ENCODE measurements at places on chromosomes 2 and 18.

- no peak for DNase-seq
Measured at GRCh38 chr2:207767461-207768167, 2.1 kb downstream of the FZD5 start.

GRCh38 chr18:79933765-79934164 lies 17.7 kb downstream of the SLC66A2 start:
- DNase-seq = no peak

DNA sequence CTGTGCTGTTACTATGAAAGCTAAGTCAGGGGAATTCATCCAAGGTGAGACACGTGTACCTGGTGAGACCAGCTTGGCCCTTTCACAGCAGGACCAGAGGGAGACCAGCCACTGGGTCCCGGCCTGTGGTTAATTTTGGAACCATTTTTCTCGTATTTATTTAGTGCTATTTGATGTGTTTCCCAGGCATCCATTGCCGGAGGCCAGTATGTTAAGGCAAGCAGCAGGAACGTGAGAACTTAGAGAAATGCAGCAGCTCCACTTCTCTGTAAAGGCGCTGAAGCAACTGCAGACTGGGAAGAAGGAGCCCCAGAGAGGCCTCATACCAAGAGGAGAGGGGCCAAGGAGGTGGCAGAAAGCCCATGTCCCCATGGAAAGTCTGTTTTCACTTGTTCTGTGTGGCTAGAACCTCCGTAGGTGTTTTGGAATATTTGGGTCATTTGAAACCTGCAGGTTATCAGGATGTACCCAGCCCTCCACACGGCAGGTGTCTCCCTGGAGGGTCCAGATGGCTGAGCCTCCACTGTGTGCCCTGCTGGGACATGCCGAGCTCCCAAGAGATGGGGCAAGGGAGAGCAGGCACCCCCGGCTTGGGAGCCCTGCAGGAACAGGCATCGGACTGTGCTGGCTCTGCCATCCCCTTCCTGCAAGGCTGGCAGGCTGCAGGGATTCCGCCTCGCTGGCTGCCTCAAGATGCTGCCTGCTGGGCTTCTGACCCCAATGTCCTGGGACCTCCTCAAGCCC lies 256.0 kb upstream of the RAB6C start:
- no peak for DNase-seq

- no peak for DNase-seq
Measured at GRCh38 chr2:15809404-15809803, 130.9 kb upstream of the MYCN start.

DNA sequence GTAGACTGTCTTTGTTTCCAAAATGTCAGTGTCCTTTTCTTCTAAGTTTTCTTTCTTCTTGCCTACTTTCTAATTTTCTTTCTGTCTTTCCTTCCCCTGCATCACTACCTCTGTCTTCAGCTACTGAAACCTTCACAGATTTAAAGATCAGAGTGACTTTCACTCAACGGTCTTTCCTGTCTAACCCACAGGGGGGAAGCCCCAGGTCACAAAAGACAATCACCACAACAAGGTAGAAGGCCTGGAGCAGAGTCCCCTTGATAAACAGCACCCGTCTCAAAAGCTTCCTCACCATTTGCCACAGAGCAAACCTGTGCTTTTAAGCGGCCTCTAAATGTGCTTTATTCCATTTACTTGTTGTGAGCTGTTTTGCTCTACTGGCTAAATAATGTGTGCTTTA lies 665.4 kb downstream of the BCL11A start:
- DNase-seq = peak; percentile 26

- DNase-seq = no peak
Measured at GRCh38 chr2:15664273-15665066, 72.8 kb downstream of the DDX1 start.

DNA sequence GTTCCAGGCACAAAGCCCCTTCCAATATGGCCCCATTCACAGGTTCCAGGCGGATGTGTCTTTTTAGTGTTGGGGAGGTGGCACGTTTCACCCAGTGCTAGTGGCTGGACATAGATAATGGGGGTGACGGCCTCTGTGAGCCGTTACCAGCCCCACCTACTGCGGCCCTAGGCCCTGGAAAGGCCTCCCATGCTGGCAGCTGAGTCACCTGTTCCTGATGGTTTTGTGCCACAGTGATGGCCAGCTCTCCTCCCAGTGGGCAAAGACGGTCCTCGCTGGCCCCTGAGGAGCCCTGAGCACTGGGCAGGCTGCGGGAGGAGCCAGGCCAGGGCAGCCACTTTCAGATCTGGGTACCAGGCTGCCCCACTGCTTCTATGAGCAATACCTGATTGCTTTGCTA lies 40.0 kb upstream of the GPC1 start:
- DNase-seq = no peak

DNA sequence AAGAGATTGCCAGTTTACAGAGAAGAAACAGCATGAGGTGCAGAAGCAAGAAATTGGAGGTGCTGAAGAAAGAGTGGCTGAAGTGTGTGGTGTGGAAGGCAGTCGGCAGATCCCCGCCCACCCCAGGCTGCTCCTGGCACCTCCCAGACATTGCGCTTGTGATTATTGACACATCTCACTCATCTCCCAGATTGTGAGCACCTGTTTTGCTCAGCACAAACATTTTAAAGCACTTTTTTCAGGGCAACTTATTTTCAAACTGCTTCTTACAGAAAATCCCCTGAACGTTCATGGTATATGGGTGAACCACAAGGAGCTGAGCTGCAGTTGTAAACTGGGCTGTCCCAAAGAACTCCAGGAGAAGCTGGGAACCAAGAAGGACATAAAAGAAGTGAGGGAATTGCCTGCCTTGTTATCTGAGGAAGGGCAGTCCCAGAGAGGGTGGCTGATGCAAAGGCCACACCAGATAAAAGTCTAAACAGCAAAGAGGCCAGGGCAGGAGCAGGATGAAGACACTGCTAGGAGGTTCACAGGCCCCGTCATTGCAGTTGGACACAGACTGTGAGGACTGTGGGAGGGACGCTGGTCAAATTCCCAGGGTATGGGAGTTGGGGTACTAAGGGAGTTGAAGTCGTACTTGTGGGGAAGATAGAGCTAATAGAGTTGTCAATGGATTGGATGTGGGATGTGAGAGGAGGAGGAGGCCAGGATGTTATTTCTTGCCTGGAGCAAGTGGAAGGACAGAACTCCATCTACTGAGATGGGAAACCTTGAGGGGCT lies 65.1 kb downstream of the INPP4A start:
- no peak for DNase-seq

GRCh38 chr2:101342625-101343008 lies 34.1 kb upstream of the RNF149 start:
- no peak for DNase-seq

DNA sequence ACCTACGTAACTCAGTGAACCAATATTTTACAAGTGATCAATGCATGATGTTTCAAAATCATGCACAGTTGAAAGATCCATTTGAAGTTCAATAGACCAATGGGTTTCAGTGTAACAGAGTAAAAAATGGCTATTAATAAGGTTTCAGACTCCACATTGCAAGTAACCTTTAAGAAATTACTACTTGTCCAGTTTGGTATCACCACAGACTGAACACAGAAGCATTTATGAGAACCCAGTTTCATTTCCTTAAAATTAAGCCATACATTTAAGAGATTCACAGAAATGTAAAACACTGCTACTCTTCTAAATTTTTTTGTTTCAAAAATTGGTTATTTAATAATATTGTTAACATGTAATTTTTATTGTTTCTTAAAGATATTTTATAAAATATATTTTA lies 98.9 kb upstream of the CHRNA1 start:
- DNase-seq = no peak

DNA sequence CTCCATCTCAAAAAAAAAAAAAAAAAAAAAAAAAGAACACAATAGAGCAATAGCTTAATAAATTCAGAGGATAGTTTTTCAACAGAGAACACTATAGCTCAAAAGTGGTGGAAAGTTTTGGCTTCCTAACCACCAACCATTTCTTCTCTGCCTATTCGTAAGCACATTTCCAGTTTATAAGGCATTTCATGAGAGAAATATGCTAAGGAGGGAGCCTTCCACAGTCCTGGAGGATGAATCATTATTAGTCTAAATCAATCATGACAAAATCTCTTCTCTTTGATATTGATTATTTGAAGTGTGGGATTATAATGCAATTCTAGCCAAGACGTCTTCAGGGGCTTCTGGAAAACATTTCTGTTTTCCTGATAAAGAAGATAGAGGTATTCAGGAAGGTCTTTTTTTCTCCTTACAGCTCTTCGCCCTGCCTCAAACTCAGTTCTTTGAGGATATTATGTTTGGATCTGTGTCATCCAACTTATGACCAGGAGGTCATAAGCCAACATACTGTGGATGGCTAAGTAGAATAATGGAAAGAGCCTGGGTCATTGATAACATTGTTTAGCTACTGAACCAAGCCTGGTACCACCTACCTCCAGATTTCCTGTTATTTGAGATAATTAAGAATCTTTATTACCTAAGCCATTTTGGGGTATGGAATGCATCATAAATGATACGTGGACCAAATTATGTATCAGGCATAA lies 207.3 kb downstream of the TRIB2 start:
- no peak for DNase-seq

DNA sequence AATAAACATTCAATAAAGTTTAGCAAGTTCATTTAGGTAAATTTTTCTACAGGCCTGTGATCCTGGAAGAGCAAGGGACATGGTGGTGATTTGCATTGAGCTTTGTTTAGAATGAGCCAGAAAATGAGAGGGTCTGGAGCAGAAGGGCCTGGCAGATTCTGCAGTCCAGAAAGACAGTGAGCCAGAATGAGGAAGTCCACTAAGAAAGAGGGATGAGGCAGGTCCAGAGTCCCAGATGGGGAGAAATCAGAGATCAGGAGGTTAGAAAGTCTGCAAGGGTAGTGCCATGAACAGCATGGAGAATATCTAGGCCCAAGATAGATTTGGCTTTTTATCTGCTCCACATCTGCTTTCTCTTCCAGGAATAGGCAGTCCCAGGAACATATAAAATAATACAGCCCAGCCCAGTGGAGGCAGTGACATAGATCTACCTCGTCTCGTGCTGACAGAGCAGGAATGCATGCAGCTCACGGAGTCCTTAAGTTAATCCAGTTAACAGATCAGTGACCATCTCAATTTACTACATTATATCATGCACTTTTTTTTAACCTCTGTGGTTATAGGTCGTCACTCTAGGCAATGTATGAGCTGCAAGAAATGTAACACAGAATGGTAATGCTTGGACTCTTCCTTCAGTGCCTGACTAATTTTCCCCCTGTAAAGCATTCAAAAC lies 429.0 kb downstream of the SUCLG1 start:
- DNase-seq = no peak

DNA sequence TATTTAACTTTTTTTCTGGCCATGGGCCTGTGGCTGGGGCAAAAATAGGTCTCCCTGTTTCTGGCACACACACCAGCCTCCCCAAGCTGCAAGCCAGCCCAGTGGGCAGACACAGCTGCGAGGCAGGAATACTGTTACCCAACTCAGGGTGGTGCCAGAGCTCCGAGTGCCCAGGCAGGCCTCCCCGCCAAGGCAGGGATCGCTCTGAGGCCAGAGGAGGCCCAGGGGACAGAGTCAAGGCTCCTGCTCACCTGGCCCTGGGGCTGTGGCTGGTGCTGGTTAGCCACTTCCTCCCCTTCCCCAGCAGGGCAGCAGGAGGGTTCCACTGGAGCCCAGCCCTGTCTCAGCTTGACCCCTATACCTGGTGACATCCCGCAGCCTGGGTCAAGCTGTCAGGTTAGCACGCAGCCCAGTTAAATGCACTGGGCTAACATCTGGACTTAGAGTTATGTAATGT lies 67.1 kb upstream of the EPAS1 start:
- DNase-seq = no peak

GRCh38 chr18:21242780-21243401 lies 859 bp downstream of the GREB1L start:
- DNase-seq = no peak

DNA sequence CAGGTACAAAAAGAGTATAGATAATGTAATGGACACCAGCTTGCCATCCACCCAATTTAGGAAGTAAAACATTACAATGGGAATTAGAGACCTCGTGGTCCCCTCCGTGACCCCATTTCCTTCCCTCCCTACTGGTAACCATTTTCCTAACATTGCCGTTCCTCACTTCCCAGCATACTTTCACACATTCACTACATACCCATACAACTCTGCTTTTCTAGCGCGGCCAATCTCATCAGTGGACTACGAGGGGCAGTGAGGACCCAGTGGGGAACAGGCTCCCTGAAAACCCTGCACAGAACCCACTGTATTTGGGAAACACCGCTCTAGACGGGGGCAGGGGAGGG lies 1.1 kb downstream of the ENOSF1 start:
- DNase-seq = no peak

- no peak for DNase-seq
Measured at GRCh38 chr2:73736378-73736777, 767 bp downstream of the TPRKB start.

DNA sequence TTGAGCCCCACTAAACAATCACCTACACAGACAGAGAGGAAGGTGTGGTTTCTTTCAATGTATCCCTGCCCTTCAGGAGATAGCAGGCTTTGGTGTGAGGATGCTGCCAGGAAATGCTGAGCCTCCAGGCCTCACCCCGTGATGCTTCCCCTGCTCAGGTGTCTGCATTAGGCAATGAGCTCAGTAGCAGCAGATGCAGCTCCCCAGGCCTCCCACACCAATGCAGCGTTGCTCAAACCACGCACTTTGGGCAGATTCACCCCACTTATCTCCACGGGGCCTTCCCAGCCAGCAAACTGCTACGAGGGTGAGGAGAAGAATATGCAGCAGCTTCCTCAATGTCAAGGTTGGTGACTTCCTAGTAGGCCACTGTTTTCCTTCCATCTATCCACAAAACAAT lies 229.3 kb upstream of the PXDN start:
- DNase-seq = no peak

DNA sequence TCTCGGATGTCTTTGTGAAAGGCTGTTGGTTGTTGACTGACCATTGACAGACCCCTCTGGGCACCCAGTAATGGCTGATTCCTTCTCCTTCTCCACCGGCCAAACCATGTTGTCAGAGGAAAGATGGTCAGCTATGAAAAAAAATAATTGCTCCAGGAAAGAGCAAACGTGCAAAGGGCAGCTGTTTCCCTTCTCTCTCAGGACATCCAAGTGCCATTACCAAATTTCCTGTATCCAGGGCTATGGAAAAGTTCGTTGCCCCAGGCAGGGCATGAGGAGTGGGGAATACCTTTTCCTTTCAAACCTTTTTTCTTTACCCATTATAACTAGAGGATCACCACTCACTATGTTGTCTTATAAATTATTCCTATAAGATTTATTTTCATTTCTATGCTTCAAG lies 321.5 kb upstream of the HNRNPA3 start:
- no peak for DNase-seq

GRCh38 chr2:218983263-218983933 lies 1.6 kb downstream of the FEV start:
- DNase-seq = no peak

GRCh38 chr2:42804338-42804737 lies 12.0 kb upstream of the HAAO start:
- no peak for DNase-seq

GRCh38 chr2:169080250-169081069 lies 11.1 kb downstream of the DHRS9 start:
- DNase-seq = no peak

- DNase-seq = no peak
Measured at GRCh38 chr18:46917803-46918600, 600 bp downstream of the KATNAL2 start.

Data from activated CD4-positive, alpha-beta T cell treated with anti-CD3 and anti-CD28 coated beads for 1 hour (primary cell).